Effector memory CD8-positive, alpha-beta T cell (primary cell): ENCODE measurements at places on chromosomes 2 and 18.

DNA sequence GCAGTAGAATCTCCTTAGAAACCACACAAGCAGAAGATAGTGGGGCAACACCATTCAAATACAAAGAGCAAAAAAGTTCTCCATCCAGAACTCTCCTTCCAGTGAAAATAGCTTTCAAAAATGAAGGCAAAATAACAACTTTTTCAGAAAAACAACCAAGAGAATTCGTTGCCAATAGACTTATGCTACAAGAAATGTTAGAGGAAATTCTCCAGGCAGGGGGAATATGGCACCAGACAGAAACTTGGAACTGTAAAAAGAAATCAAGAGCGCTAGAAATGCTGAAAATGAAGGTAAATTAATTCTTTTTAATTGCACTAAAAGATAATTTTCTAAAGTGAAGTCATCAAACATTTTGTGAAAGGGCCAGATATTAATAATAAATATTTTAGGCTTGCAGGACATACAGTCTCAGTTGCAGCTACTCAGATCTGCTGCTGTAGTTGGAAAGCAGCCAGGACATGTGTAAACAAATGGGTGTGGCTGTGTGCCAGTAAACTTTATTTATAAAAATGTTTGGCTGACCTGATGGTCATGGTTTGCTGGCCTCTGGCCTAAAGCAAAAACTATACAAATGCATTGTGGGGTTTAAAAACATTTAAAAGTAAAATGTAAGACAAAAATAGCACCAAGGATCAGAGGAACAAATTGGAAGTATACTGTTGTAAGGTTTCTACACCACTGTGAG, 73.7 kb upstream of the TGFA start:
- no peaks in the 10 kb centered on the region for H3K4me1 ChIP-seq
- H3K27ac ChIP-seq = no peak overlapping the region
- no peak for DNase-seq
- no peaks in the 10 kb centered on the region for H3K36me3 ChIP-seq
- peaks cover 32% of the 10 kb centered on the region for H3K27me3 ChIP-seq

DNA sequence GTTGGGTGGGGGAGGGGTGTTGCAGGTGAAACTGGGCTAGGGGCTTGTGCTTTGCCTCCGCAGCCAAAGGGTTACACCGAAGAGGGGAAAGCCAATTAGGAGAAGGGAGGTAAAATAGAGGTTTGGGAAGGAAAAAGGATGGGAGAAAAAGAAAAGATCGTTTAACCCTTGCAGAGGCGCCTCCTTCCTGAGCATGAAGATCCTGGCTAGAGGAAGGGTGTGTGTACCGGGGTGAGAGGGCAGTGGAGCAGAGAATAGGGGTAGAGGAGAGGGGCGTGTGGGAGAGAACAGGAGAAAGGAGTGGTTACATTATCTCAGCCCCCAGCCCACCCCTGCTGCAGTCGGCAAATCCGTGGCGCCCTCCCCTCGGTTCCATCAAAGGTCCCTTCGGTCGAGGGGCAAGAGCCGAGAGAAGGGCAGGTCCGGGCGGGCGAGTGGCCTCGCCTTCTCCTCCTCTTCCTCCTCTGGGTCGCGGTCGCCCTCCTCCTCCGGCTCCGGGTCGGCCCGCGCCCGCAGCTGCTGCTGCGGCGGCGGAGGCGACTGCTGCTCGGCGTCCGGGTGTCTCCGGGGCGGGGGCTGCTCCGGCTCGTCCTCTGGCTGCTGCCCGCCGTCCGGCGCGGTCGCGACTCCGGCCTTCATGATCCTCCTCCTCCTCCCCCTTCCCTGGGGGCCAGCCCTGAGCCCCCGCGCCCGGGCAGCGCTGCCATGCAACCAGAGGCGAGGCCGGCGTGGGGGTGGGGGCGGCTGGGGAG, 1.1 kb downstream of the MARCHF4 start:
- no peak for DNase-seq
- H3K36me3 ChIP-seq = peaks cover 11% of the 10 kb centered on the region
- peaks cover 12% of the 10 kb centered on the region for H3K4me1 ChIP-seq
- H3K4me3 ChIP-seq = peak overlapping the region; percentile 67

DNA sequence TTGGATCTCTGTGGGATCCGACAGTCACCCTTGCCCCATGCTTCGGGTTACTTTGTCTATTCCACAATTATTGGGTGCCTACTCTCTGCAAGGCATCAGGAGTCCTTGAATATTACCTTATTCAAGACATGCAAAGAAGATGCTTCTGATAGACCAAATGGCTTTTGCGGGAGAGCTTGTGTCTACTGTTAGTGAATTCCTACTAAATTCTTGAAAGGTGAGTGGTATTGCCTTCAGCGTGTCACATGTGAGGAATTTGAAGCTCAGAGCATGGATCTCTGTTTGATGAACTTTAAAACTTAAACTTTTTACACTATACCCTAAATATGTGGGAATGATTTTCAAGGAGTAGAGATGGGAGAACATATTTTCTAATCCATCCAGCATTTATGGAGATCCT, 184.4 kb downstream of the LTBP1 start:
- DNase-seq = no peak
- H3K36me3 ChIP-seq = no peaks in the 10 kb centered on the region
- no peak overlapping the region for H3K27ac ChIP-seq
- no peaks in the 10 kb centered on the region for H3K4me1 ChIP-seq
- H3K27me3 ChIP-seq = peaks cover 63% of the 10 kb centered on the region

- no peaks in the 10 kb centered on the region for H3K4me1 ChIP-seq
- H3K4me3 ChIP-seq = no peak overlapping the region
- no peak overlapping the region for H3K27ac ChIP-seq
- peaks cover 28% of the 10 kb centered on the region for H3K27me3 ChIP-seq
- no peak for DNase-seq
- H3K36me3 ChIP-seq = no peaks in the 10 kb centered on the region
Measured at GRCh38 chr2:196322973-196323810, 151.8 kb upstream of the STK17B start.

DNA sequence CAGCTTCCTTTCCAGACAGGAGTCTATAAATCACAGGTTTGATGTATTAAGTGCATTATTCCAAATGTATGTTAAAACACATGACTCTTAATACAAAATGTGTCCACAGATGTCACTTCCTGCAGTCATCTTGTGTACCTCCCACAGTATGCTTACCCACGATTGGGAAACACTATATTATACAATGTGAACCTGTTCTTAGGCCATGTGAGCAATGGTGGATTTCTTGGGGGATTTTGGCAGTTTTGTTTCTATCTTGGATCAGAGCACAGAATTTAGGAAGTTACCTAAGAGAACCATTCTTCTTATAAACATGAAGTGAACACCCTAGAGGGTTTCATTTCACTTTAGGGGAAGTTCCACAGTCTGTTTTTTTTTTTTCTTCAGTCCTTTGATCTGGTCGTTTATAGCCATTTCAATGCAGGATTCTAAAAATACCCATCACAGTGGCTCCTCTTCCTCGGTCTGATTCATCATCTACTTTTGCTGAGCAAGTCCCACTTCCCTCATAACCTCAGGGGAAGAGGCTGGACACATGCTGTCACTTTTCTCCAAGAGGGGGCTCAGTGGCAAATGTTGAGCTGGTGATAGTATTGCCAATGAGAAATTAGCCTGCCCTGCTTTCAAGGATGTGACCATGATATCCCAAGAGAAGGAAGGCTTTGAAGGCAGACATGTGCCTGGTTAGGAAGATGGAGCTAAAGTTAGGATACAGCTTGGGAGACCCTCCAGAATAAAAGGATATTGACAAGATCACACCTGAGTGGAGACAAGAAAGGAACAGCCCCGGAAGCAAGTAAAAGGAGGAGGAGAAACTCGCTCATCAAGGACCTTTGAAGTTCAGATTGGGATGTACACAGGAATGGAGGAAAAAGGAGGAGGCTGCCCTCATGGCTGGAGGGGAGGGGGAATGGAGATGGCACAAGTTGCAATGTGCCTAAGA, 22.6 kb downstream of the PLEK start:
- peaks cover 66% of the 10 kb centered on the region for H3K4me1 ChIP-seq
- DNase-seq = no peak
- no peaks in the 10 kb centered on the region for H3K27me3 ChIP-seq
- H3K27ac ChIP-seq = peak overlapping the region; percentile 92
- H3K4me3 ChIP-seq = peak overlapping the region; percentile 67

DNA sequence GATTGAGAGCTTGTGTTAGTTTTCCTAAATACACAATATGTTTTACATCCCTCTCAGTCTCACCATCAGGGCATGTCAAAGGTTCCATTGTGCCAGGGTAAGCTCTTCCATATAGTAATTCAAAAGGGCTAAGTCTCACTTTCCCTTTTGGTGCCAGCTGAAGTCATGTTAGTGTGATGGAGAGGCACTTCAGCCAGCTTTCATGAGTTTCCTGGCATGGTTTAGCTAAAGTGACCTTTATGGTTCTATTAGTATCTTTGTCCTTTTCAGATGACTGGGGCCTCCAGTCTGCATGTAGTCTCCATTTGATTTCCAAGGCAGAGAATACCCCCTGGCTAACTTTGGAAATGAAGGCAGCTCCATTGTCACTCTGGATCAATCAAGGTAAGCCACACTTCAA, 27.2 kb downstream of the NAT8 start:
- H3K4me3 ChIP-seq = no peak overlapping the region
- H3K36me3 ChIP-seq = peaks cover 3% of the 10 kb centered on the region
- no peaks in the 10 kb centered on the region for H3K4me1 ChIP-seq
- no peaks in the 10 kb centered on the region for H3K27me3 ChIP-seq
- DNase-seq = no peak
- no peak overlapping the region for H3K27ac ChIP-seq

DNA sequence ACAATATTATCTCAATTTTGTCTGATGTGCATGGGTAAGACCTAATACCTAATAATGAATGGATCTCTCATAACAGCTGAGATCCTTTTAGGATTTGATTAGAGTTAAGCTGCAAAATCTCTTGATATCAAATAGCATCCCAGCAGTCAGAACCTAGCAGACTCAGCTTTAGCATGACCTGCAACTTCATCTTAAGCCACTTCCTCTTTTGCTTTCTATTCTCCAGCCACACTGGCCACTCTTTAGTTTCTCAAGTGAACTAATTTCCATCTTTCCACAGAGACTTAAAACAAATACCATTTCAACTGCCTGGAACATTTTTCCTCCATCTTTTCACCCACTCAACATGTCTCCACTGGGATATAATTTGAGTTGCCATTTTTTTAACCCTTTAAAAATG, 1251.6 kb upstream of the ZEB2 start:
- H3K36me3 ChIP-seq = no peaks in the 10 kb centered on the region
- no peak for DNase-seq
- H3K4me3 ChIP-seq = no peak overlapping the region
- no peak overlapping the region for H3K27ac ChIP-seq

GRCh38 chr2:194087089-194087958, 1569.7 kb upstream of the SLC39A10 start:
- H3K4me3 ChIP-seq = no peak overlapping the region
- H3K27me3 ChIP-seq = no peaks in the 10 kb centered on the region
- DNase-seq = no peak
- no peaks in the 10 kb centered on the region for H3K36me3 ChIP-seq
- H3K4me1 ChIP-seq = no peaks in the 10 kb centered on the region
- no peak overlapping the region for H3K27ac ChIP-seq

- DNase-seq = no peak
- H3K27me3 ChIP-seq = peaks cover 25% of the 10 kb centered on the region
- H3K27ac ChIP-seq = no peak overlapping the region
- H3K36me3 ChIP-seq = no peaks in the 10 kb centered on the region
Measured at GRCh38 chr18:76707534-76707933, 114.8 kb upstream of the ZNF236 start.

GRCh38 chr2:60495041-60495625, 58.3 kb downstream of the BCL11A start:
- no peaks in the 10 kb centered on the region for H3K4me1 ChIP-seq
- H3K4me3 ChIP-seq = no peak overlapping the region
- DNase-seq = no peak
- H3K27me3 ChIP-seq = peaks cover 47% of the 10 kb centered on the region
- H3K36me3 ChIP-seq = no peaks in the 10 kb centered on the region

- no peaks in the 10 kb centered on the region for H3K27me3 ChIP-seq
- H3K27ac ChIP-seq = no peak overlapping the region
- no peaks in the 10 kb centered on the region for H3K4me1 ChIP-seq
Measured at GRCh38 chr18:27298214-27298804, 113.2 kb upstream of the CHST9 start.

- H3K27me3 ChIP-seq = peaks cover 30% of the 10 kb centered on the region
- no peaks in the 10 kb centered on the region for H3K4me1 ChIP-seq
- H3K27ac ChIP-seq = no peak overlapping the region
- no peak for DNase-seq
Measured at GRCh38 chr2:226618544-226618874, 181.1 kb downstream of the IRS1 start.

- H3K36me3 ChIP-seq = no peaks in the 10 kb centered on the region
- H3K4me1 ChIP-seq = no peaks in the 10 kb centered on the region
- DNase-seq = no peak
- no peak overlapping the region for H3K27ac ChIP-seq
Measured at GRCh38 chr2:42903821-42904575, 111.6 kb upstream of the HAAO start.

DNA sequence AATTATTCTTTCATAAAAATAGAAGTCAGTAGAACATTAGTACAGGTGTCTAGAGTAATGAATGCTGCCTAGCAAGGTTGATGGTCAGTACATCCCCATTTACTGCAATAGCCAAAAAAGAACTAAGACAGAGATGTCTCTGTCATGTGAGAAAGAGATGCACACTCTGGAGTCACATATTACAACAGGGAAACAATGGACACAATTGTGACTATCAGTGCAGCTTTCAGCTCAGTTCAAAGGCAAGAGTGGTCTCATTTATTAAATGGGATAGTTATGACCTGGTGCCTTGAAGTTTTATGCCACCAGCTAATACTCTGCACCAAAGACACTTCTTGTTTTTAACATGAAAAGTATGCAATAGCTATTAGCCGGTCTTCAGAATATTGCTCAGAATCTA, 194.9 kb upstream of the CHAC2 start:
- H3K27me3 ChIP-seq = peaks cover 7% of the 10 kb centered on the region
- H3K36me3 ChIP-seq = no peaks in the 10 kb centered on the region
- no peak overlapping the region for H3K4me3 ChIP-seq
- H3K27ac ChIP-seq = no peak overlapping the region
- peaks cover 6% of the 10 kb centered on the region for H3K4me1 ChIP-seq

DNA sequence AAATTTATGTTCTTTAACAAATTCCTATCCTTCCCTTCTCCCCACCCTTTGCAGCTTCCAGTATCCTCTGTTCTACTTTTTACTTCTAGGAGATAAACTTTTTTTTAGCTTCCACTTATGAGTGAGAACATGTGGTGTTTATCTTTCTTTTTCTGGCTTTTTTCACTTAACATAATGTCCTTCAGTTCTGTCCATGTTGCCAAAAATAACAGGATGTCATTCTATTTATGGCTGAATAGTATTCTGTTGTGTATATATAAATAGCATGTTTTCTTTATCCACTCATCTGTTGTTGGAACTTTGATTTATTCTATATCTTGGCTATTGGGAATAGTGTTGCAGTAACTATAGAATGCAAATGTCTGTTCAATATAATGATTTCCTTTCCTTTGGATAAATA, 1191.2 kb downstream of the CNTNAP5 start:
- no peaks in the 10 kb centered on the region for H3K36me3 ChIP-seq
- DNase-seq = no peak
- no peaks in the 10 kb centered on the region for H3K27me3 ChIP-seq
- no peak overlapping the region for H3K27ac ChIP-seq
- no peak overlapping the region for H3K4me3 ChIP-seq
- no peaks in the 10 kb centered on the region for H3K4me1 ChIP-seq
